ENCODE measurements at places on chromosomes 6 and 20. TPM values are rescaled to one million over a fixed set of nuclear protein-coding genes. Genes with fewer than 3 reads are reported as not detected.

The DAAM2 gene
- 37.2 TPM for total RNA-seq

The BPIFB2 gene
- 54.9 TPM for total RNA-seq

The NKX2-2 gene
- total RNA-seq = 0.21 TPM

The BPIFB6 gene
- not detected for total RNA-seq

The SESN1 gene
- total RNA-seq = 123 TPM

The ADGRF4 gene
- total RNA-seq = 2.6 TPM

All from tongue (tissue), 3 donors.